ENCODE measurements at places on chromosomes 6 and 20.

DNA sequence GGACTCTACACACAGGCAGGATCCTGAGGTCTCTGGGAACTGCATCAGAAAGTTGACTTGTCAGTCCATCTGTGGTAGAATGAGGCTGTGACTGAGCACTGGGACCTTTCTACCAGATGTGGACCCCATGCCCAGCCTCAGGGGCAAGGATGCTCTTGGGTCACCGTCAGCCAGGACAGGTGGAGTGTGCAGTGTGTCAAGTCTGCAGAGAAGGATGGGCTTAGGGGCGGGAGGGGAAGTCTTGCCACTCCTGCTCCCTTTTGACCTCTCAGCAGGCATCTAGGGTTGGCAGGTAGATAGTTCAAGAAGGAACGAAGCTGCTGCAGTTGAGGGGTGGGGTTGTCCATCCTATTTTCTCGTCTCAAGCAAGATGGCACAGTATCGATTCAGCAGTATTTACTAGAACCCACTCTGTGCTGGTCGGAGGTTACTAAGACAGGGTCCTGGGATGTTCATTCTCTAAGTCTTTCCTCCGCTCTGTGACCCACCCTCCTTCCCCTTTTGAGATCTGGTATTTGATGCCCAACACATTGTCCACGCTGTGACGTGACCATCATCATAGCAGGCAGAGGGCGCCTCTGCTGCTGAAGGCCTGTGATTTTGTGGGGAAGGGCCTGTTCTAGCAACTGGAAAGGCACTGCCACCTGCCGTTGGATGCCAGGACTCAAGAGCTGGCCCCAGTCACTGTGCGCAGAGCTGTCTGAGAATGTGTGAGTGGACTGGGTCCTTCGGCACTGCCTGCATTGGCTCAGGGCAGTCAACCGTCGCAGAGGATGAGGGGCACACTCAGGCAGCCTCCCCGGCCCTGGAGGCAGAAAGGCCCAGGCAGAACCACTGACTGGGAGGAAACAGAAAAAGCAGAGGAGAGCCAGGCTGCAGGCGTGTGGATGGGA, 23.2 kb downstream of the RBCK1 start:
- peak; percentile 94 for DNase-seq

GRCh38 chr6:169850746-169851145, 99.3 kb downstream of the ERMARD start:
- DNase-seq = no peak

GRCh38 chr20:53428996-53429395, 164.6 kb downstream of the ZNF217 start:
- DNase-seq = no peak

DNA sequence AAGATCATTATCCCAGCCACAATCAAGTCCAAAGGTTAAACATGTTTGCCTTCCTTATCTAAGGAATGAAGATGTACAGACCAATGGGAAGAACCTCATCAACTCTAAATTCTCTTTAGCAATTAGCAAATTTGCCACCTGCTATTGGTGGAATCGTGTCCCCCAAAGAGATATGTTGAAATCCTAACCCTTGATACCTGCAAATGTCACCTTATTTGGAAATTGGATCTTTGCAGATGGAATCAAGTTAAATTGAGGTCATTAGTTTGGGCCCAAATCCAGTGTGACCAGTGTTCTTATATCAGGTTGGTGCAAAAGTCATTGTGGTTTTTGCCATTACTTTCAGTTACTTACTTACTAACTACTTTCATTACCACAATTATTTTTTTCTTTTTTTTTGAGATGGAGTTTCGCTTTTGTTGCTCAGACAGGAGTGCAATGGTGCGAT, 31.3 kb downstream of the KLHL31 start:
- no peak for DNase-seq

GRCh38 chr6:33746651-33747100, at the start of gene IP6K3:
Gene IP6K3, minus strand, starts transcription at chr6:33746905. Its CDS starts 11,429 bp downstream, at chr6:33735476.
- DNase-seq = peak; percentile 24

DNA sequence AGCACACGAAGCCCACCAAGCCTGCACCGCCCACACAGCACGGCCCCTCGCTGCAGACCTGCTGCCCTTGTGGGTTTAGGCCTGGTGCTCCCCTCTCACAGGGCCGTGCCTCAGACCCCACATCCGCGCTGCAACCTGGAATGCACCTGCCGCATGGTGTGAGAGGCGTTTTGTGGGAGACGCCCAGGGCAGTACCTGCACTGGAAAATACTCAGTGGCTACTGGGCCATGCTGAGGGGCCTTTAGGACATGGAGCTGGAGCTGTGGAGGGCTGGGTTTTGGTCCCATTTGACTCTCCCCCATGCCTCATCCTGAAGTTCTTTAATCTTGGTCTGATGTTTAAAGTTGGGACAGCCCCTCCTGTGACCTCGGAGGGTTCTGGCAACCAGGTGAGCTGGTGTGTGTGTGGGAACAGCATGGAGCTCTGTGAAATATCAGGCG, 116.3 kb downstream of the ERMARD start:
- DNase-seq = no peak

- DNase-seq = no peak
These were observed 165.2 kb downstream of the BCAS1 start for GRCh38 chr20:53905019-53905819.

DNA sequence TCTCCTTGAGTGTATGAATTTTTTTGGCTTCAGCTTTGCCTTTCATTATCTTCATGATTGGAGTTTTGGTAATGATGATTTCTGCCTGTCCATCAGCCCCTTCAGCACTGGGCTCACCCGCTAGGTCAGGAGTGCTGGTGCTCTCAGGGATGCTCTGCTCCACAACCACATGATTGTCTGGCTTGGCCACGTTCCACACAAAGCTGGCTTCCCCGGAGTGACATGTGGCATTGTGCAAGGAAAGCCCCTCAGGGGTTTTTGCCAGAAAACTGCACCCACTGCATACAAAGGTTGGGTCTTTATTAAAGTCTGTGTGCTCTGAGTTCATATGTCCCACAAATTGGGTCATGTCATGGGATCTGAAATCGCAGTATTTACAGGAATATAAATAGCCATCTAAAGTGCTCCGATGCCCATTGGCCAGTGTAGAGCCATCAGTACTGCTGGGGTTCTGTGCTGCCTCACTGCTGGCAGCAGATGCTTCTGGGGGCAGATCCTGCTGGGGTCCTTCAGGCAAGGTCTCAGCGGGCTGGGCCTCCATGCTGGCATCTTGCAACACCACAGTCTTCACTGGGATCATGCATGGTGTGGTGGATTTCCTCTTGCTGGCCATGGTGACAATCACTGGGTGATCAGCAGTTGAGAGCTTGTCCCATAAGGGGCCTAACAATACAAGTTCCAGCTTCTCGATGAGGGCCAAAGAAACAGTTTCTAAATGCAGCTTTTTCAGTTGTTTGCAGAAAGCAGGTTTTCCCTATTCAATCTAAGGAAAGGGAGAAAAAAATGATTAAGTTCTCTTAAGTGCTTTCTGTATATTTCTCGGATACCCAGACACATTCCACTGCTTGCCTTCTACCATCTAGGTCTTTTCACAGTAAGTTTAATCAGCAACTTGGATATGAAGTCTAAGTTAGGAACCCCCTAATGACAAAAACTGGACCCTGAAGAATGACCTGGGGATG, 67.2 kb downstream of the PLCG1 start:
- DNase-seq = no peak

GRCh38 chr6:118663993-118664985, 12.9 kb upstream of the CEP85L start:
- DNase-seq = no peak

GRCh38 chr6:43742285-43742684, 27.7 kb upstream of the VEGFA start:
- no peak for DNase-seq

DNA sequence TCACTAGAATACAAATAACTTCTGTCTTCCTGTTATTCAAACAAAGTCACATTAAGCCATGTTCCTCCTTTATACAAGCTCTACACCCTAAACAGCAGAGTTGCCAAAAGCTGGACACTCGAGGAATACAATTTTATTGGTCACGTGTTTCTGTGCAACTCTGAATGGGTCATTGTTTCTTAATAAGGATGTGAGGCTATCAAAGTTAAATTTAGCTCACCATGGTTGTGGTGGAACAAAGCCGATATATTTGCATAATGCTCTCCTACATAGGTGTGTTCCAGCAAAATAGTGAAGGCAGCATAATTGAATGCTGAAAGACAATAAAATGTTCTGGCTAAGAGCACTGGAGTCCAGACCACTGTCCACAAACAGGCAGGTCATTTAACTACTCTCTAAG, 36.9 kb upstream of the CD2AP start:
- no peak for DNase-seq

- no peak for DNase-seq
These were observed 144.7 kb upstream of the RPS6KA2 start for GRCh38 chr6:166771701-166772100.

DNA sequence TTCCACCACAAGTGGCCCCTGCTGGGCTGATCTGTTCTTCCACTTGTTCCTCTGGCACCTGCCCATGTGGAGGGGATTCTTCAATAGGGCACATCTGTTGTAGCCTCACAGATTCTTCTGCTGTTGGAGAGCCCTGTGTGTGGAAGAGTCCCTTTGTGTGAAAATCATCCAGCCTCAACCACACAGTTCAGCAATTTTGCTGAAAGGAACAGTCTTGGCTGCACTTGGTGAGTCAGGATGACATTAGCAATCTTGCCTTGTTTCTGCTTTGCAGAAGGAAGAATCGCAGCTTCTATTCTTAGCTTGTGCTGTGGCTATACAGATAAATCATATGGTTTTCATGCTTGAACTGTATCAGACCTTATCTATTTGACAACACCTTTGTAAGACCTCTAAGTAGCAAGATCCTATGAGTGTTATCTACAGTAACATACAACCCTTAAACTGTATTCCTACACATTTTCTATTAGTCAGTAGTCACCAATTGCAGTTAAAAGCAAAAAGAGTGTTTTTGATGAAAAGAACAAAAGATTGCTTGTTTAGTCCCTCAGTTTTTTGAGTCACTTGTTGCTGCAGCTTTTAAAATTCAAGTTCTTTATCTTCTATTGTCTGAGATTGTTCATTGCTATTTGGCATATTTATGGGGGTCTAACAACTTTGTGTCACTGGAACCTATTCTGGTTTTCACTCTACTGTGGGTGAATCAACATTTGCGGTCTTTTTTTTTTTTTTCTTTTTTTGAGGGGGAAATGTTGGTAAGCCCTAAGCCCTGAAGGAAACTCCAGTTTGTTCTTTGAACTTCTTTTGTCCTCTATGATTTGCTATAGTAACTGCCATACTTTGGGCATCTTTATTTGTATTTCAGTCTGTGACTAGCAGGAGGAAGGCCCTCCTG, 231.6 kb downstream of the TFAP2B start:
- no peak for DNase-seq

DNA sequence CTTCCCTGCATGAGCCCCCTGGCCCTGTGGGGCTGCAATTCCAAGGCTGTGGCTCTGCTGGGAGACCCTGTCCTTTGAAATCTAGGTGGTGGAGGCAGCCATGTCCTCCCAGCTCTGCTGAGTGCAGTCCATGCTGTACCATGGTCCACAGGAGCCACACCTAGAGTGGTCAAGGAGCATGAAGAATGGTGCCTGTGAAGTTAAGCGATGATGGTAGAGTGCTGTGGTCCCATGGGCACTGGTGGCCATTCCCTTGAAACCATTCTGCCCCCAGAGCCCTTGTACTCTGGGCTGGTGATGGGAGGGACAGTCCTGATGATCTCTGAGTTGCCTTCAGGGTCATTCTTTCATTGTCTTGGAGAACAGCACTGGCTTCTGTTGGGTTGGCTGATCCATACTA, 55.3 kb downstream of the EFCAB8 start:
- DNase-seq = no peak

DNA sequence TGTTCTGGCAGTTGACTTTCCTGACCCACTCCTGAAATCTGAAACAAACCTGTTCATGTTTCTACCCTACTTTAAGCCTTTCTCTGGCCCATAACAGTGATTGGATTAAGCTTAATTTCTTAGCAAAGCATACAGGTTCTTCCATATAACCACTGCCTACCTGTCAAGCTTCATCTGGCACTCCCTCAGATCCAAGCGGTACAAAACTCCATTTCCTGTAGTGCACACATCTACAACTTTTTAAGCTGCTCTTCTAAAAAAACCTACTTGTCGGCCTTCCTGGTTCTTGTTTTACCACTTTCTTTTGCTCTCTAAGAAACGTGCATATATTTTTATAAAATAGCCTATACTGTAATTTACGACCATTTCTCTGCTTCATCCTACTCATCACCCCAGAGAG, 916 bp upstream of the PPP1R11 start:
- no peak for DNase-seq

DNA sequence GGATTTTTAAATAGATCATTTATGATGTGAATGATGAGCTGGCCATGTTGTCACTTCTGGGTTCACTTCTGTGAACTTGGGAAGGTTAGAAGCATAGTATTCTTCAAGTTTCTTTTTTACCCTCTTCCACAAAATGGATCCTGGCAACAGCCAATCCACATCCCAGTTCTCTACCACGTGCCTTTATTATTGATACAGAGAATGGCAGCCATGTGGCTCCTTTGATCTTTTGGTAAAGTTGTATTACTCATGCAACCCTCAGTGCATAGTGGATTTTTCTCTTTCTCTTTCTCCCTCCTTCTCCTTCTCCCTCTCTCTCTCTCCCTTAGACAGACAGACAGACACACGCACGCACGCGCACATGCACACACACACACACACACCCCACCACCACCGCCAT, 50.0 kb downstream of the SYNDIG1 start:
- DNase-seq = no peak

- no peak for DNase-seq
These were observed 13.7 kb downstream of the PXT1 start for GRCh38 chr6:36428911-36429310.

DNA sequence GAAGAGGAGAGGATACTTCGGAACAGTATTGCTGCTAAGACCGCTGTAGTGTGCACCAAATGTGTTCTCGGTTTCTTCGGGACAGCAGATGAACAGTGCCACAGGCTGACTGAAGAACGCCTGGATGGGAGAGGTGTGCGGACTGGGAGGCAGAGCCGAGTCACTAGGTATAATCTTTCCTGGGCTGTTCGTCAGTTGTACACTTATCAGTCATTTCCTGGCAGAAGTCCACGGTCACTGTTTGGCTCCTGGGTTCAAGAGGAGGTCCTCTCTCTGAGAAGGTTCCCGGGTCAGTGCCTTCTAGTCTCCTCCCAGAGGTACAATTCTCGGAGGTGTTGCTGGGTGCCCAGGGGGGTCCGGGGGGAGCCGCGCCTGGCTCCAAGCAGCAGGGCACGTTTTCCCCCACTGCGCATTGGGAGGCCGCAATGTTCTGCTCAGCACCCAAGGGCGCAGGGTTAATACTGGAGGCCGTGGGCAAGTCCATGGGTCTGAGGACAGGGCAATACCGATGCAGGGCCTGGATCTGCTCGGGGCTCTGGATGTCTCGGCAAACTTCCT, 38.1 kb downstream of the GJA10 start:
- no peak for DNase-seq

DNA sequence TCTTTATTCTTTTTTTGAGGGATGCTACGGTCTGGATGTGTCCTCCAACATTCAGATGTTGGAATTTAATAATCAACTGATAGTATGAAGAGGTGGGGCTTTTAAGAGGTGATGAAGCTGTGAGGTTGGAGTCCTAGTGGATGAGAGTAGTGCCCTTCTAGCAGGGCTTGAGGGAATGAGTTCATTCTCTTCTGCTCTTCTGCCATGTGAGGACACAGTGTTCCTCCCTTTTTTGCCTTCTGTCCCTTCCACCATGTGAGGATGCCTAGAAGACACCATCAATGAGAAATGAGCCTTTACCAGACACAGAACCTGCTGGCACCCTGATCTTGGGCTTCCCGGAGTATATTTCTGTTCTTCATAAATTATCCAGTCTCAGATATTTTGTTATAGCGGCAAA, 82.1 kb upstream of the MLIP start:
- no peak for DNase-seq

GRCh38 chr20:6152777-6153176, 29.9 kb upstream of the FERMT1 start:
- DNase-seq = no peak

Data from SHP77 (cell line).